ENCODE measurements at places on chromosomes 3 and 15.

DNA sequence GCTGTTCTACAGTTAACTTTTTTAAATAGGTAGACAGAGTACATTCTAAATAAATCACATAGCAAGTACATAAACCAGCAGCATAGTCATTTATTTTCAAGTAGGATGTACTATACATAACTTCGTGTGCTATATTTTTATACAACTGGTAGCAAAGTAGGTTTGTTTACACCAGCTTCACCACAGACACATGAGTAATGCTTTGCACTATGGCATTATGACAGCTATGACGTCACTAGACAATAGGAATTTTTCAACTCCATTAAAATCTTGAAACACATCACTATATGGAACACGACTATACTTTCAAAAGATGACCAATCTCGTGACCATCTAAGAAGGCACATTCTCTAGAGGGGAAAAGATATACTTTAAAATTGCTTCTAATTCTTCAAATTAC, 3.5 kb downstream of the TEX55 start:
- DNase-seq, result no peak

DNA sequence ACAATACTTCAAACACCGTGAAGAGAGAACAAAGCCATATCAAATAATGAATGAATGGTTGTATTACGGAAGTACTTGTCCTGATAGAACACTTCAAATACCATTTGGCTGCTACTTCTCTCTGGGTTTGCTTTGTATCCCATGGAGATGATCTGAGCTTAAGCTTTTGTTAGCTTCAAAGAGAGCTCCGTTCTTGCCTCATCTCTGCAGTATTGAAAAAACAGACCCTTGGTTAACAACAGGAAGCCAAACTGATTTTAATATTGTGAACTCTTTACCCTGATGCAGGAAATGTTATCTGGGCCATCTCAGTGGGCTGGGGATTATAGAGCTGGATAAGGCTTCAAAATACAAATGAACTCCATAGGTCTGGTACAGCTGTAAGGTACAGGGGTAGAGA, 101.0 kb downstream of the CHL1 start:
- no peak for DNase-seq

GRCh38 chr3:14320219-14320618, 82.2 kb upstream of the SLC6A6 start:
- DNase-seq, result no peak

DNA sequence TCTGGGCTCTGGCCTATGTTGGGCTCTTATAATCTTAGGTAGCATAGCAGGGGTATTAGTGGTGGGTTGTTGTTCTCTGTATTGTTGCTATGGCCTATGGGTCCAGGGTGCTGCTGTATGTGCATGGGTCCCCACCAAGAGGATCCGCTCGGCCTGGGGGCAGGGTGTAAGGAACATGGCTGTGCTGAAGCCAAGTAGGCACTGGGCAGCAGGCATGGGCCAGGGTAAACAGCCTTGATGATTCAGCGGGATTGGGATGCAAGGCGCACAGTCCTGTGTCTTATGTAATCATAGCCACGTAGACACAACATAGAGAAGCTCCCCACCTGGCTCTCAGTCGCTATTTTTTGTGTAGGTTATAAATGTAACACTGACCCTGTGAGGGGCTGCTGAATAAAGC, 306.9 kb downstream of the ZPLD1 start:
- no peak for DNase-seq

DNA sequence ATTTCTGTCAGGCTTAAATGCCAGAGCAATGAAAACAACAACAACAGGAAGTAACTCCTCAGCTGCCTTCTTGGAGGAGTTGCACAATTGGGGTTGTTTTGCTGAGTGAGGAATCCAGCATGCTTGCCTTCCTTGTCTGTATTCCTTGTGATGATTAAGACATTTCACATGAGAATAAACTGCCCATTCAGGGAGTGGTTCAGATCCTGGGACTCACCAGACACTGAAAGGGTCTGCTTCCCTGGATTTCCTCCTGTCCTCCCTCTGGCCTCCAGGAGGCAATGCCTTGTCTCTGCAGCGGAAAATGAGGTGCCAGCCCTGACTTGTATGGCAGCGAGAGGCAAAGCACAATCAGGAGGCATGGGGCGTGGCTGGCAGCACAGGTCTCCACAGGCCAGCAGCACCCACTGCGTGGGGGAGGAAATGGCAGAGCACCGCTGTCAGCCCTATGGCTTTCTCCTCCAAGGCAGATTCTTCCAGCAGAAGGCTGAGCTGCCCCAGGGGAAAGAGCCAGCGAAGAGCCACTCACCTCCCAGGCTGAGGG, 41.5 kb downstream of the RBP2 start:
- DNase-seq, result no peak

DNA sequence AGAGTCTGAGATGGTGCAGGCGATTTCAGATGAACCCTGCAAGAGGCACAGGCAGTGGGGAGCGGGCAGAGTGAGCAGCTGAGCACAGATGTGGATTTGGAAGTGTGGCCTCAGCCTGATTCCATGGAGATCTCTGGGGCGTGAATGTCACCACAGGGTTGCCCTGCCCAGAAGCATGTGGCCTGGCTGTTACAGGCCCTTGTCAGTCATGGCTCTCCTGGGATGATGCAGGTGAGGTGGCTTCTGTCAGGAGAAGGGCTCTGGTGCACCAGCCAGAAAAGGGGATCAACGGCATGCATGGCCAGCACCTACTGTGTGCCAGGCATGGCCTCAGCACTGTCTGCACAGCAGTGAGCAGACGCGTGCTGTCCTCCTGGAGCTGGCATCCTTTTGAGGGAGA, 11.9 kb downstream of the HDAC11 start:
- no peak for DNase-seq

DNA sequence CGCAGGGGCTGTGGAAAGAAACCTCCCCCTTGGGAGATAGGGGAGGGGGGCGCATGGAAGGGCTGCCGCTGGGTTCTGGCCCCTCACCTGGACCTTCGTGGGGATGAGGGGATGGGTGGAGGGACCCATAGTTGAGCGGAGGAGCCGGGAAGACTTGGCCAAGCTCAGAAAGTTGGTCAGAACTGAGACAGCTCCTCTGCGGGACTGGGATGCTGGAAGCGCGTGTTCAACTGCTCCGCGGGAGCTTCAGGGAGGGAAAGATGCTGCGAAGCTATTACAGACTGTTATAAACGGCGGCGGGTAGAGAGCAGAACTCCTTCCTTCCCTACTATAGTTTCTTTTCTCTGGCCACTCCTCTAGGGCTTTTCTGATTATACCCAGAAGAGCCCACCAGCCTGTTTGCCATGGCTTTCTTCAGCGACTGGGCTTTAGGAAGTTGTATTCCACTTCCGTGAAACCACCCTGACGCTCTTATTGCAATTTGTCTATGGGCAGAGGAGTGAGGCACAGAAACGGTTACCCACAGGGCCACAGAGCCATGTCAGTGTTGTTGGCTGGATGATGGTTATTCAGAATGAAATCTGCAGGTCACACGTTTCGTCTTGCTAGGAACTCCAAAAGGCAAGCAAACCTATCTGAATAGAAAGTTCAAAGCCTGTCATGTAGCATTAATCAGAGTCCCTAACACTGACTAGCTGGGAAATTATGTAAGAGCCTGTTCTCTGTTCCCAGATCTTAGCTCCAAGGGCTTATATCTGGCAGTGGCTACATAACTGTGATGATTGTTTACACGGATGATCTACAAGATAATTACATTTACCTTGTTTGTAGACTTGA, 1.1 kb downstream of the SYNPR start:
- no peak for DNase-seq

- DNase-seq, result no peak
Measured at GRCh38 chr3:112132088-112132487, 960 bp downstream of the GCSAM start.

DNA sequence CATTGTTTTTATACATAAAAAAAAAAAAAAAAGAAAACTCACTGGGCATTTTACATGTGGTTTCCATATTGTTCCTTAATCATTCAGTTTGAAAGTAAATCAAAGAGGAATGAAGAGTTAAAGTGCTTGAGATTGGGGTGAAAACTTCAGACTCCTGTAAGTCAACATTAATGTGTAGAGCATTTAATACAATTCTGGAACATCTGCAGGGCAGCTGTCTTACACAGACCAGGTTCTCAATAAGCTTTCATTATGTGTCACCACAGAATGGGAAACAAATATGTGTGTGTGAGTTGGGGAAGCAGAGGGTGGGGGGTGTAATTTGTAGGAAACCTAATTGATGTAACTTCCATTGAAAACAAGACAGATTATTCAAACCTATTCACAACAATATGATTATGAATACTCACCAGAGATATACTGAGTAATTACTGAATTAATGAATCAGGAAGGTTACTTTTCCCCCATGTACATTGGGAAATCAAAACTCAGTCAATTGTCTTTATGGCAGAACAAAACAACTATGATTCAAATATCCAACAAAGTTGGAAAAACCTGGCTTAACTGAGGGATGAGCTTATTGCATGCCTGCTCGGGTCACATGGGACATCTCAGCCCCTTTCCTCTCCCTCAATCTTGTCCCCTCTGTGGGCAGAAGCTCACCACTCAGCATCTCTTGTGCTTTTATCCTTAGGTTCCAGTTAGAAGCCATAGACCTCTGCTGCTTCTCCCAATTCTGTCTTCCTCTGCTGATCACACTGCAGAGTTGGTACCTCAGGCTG, 281.2 kb upstream of the THBS1 start:
- no peak for DNase-seq

- no peak for DNase-seq
Measured at GRCh38 chr3:45983770-45984169, 11.9 kb downstream of the FYCO1 start.

GRCh38 chr3:8204853-8205650, 296.6 kb upstream of the LMCD1 start:
- no peak for DNase-seq

- DNase-seq, result no peak
Measured at GRCh38 chr15:94467034-94467433, 235.7 kb downstream of the MCTP2 start.

GRCh38 chr3:194283221-194284006, 67.7 kb downstream of the CPN2 start:
- DNase-seq, result no peak

All from GM13977 (cell line).